ENCODE measurements at places on chromosomes 11 and 22. TPM values are rescaled to one million over a fixed set of nuclear protein-coding genes. Genes with fewer than 3 reads are reported as not detected.

The CELSR1 gene
- total RNA-seq = 85.0 TPM

The PANX3 gene
- not detected for total RNA-seq

The TMEM86A gene
- total RNA-seq = 2.0 TPM

The DTX4 gene
- total RNA-seq = 3.0 TPM

The SLC25A18 gene
- not detected for total RNA-seq

The MUC2 gene
- total RNA-seq = not detected

The DRD4 gene
- total RNA-seq = not detected

The FGF4 gene
- total RNA-seq = not detected

The CCDC116 gene
- 0.29 TPM for total RNA-seq

The BSCL2 gene
- 96.6 TPM for total RNA-seq

The TBX10 gene
- not detected for total RNA-seq

The TESMIN gene
- total RNA-seq = 7.5 TPM

The UQCC3 gene
- total RNA-seq = 27.9 TPM

The KIRREL3 gene
- 5.1 TPM for total RNA-seq

The HEPACAM gene
- total RNA-seq = not detected

The MIOX gene
- not detected for total RNA-seq

The RHOD gene
- 86.8 TPM for total RNA-seq

All from epithelial cell of proximal tubule (primary cell).